Activated naive CD4-positive, alpha-beta T cell treated with anti-CD3 and anti-CD28 coated beads, Interleukin-2, amount 10 ng/mL, durations not matched to agents 7 days and 5 days (primary cell): ENCODE measurements at places on chromosomes 4 and X.

DNA sequence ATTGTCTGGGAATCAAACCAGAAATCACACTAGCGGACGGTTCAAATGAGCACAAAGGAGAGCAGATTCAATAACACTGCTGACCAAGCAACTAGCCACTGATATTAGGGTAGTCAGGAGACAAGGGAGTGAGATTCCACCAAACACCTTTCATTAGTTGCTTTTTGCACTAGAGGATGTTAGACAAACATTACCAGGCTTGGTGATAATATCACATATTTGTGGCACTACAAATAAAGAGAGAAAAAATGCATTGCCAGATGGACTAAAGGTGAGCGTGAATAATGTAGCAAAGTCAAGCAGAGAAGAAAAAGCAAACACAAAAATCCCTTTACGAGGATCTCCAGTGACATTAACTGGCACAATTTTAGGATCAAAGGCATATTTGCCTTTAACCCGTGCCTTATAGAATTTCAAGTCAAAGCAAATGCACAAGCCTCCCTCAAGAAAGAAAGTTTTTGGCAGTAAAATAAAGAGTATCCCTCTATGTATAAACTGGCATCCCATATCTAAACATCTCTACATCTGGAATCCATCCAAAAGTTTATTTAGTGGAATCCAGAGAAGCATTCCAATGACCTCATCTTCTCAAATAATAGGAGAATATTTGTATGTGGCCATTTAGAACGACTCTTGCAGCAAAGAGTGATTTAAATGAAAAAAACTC, 290.9 kb downstream of the KCTD8 start:
- no peaks in the 10 kb centered on the region for H3K36me3 ChIP-seq
- H3K4me1 ChIP-seq = no peaks in the 10 kb centered on the region
- no peaks in the 10 kb centered on the region for H3K27me3 ChIP-seq
- no peak for DNase-seq

DNA sequence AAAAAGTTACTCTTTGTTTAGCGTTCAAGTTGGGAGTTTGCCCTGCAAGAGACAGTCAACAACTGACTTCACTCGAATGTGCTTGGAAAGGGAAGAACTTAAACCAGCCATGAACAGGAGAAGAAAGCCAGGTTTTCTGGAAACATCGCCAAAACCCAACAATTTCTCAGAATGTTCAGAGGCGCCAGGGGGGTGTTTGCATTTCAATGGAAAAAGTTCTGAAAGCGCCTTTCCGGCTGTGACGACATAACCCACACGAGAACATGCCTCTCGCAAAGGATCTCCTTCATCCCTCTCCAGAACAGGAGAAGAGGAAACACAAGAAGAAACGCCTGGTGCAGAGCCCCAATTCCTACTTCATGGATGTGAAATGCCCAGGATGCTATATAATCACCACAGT, 78.1 kb upstream of the ADGRA3 start:
- no peaks in the 10 kb centered on the region for H3K27me3 ChIP-seq
- no peak for DNase-seq
- H3K36me3 ChIP-seq = no peaks in the 10 kb centered on the region
- H3K27ac ChIP-seq = no peak overlapping the region

DNA sequence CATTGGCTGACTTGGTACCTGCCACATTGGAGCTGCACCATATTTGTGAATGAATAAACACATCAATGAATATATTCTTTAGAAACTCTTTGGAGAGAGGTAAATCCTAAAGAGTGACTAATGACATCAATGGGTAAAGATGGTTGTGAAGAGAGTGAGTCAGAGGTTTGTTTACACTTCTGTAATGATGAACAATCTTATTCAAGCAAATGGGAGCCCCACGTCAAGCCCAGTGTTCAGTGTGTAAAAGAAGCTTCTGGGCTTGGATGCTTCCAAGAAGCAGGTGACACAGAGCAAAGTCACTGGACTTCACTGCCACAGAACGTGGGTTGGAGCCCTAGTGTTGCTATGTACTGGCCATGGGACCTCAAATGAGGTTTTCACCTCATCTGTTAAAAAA, 319.0 kb downstream of the STK32B start:
- DNase-seq = no peak
- H3K36me3 ChIP-seq = no peaks in the 10 kb centered on the region
- no peak overlapping the region for H3K27ac ChIP-seq

- H3K27ac ChIP-seq = no peak overlapping the region
- H3K27me3 ChIP-seq = no peaks in the 10 kb centered on the region
- H3K4me3 ChIP-seq = no peak overlapping the region
- no peaks in the 10 kb centered on the region for H3K4me1 ChIP-seq
These were observed 247.2 kb upstream of the EPHA5 start for GRCh38 chr4:65917486-65917885.

DNA sequence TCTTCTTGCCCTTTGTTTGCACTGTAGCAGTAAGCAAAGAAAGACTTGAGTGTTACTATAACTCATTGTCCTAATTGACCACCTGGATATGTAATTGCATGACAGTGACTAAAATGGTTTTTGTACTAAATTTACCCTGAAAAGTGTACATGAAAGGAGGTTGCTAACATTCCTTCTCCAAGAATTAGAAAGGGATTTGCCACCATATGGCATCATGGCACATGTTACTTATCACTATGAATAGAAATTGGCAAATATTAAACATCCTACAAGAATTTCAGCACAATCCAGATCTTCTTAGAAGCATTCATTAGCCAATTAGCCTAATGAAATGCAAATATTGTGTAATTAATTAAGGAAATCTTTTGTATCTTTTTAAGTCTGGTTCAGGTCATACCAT, 834.2 kb downstream of the STPG2 start:
- no peak for DNase-seq
- H3K27ac ChIP-seq = no peak overlapping the region
- H3K4me3 ChIP-seq = no peak overlapping the region

DNA sequence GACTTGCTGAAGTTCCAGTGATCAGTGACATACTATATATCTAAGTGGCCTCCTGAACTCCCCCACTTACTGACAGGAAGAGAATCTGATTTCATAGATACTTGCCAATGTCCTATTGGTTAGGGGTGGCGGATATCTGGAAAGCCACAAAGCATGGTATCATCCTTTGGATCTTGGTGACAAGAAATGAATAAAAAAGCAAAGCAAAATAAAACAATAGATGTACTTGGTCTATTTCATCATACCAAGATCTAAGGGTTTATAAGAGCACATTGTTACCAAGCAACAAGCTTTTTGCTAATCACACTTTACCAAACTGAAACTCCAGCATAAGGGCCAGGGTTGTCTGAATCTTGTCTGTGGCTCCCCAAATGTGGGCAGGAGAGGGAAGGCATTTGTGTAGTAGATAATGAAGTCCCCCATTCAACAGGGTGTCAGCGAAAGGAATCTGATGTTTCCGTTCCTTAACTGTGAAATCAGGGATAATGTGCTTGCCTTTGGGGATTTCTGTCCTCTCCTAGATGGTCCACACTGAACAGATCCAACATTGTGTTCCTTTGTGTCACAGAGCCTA, 125.0 kb upstream of the SMIM10 start:
- H3K27ac ChIP-seq = no peak overlapping the region
- H3K4me3 ChIP-seq = no peak overlapping the region
- no peaks in the 10 kb centered on the region for H3K4me1 ChIP-seq

- H3K36me3 ChIP-seq = no peaks in the 10 kb centered on the region
- no peak overlapping the region for H3K27ac ChIP-seq
- H3K27me3 ChIP-seq = peaks cover 31% of the 10 kb centered on the region
These were observed 81.5 kb downstream of the SHROOM2 start for GRCh38 chrX:9867753-9868152.

DNA sequence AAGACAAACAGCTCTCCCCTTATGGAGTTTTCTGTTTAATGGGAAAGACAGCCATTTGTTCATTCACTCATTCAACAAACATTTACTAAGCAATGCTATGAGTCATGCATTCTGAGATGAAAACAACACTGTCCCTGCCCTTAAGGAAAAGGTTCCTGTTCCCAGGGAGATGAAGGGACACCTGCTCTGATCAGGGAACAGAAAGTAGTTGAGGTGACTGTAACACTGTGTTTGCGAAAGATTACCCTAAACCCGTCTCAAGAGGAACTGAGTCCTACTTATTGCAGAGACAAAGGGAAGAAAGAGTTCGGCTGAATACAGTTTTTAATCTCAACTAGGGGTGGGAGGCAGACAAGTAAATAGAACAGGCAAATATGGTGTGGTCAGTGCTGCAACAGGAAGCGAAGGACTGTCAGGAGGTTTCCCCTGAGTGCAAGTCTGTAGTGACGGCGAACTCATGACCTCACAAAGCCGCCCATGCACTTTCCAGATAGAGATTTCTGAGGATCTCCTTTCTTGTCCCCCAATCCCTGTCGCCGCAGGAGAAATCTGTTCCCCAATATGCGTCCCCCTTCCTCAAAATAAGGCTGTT, 712 bp downstream of the STX18 start:
- peaks cover 45% of the 10 kb centered on the region for H3K4me1 ChIP-seq
- no peaks in the 10 kb centered on the region for H3K27me3 ChIP-seq
- peak overlapping the region; percentile 93 for H3K27ac ChIP-seq

GRCh38 chr4:115278830-115279229, 165.4 kb upstream of the NDST4 start:
- no peak overlapping the region for H3K27ac ChIP-seq
- no peaks in the 10 kb centered on the region for H3K27me3 ChIP-seq
- H3K4me3 ChIP-seq = no peak overlapping the region
- no peaks in the 10 kb centered on the region for H3K36me3 ChIP-seq

DNA sequence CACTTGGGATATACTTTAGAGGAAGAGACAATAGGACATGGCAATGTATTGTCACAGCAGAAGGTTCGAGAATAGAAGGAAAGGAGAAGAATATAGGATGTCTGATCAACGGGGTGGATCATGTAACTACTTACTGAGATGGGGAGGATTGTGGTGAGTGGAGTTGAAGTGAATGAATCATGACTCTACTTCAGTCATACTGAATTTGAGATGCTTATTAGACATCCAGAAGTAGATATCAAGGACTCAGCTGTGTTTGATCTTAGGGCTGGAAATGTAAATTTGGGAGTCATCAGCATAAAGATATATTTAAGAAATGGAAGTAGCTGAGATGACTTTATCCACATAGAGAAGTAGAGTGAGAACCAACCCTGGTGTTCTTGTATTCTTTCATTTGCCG, 29.1 kb upstream of the DHX15 start:
- no peaks in the 10 kb centered on the region for H3K36me3 ChIP-seq
- H3K4me3 ChIP-seq = no peak overlapping the region
- H3K27ac ChIP-seq = no peak overlapping the region

DNA sequence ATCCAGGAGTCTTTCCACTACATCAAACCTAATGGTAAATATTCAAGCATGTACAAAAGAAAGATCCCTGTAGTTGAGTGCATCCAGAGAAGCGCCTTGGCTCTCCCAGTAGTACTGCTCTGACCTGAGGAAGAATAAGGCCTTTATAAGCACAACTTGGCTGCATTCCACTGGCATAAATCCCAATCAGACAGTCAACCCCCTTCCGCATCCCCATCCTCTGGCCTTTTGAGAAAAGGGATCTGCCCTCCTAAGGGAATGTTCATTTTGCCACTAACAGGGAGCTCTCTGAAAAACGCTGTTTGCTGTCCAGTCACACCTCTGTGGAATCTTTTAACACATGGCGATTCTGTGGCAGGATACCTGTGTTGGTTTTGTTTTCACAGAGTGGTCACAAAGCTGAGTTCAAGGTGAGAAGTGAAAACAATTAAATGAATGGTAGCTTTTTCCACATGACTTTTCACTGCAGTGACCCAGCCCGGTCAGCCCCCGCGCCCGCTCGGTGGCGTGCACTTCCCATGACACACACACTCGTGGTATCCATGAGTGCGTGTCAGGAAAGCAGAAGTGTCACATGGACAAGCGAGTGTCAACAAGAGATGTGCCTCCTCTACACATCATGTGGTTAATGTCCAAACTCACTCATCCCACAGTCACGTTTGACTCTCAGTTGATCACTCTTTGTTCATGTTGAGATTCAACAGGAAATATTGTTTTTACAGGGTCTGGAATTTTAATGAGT, 112.2 kb upstream of the ENPP6 start:
- DNase-seq = no peak
- H3K36me3 ChIP-seq = no peaks in the 10 kb centered on the region
- H3K27ac ChIP-seq = no peak overlapping the region

- H3K36me3 ChIP-seq = no peaks in the 10 kb centered on the region
- no peak for DNase-seq
- H3K4me3 ChIP-seq = no peak overlapping the region
- no peaks in the 10 kb centered on the region for H3K4me1 ChIP-seq
- no peak overlapping the region for H3K27ac ChIP-seq
These were observed 95.9 kb upstream of the RPS6KA3 start for GRCh38 chrX:20362268-20363267.

GRCh38 chrX:63754860-63755579, 30.0 kb downstream of the ARHGEF9 start:
- H3K27ac ChIP-seq = peak overlapping the region; percentile 93
- H3K4me3 ChIP-seq = peak overlapping the region; percentile 92
- peak; percentile 91 for DNase-seq
- no peaks in the 10 kb centered on the region for H3K27me3 ChIP-seq

DNA sequence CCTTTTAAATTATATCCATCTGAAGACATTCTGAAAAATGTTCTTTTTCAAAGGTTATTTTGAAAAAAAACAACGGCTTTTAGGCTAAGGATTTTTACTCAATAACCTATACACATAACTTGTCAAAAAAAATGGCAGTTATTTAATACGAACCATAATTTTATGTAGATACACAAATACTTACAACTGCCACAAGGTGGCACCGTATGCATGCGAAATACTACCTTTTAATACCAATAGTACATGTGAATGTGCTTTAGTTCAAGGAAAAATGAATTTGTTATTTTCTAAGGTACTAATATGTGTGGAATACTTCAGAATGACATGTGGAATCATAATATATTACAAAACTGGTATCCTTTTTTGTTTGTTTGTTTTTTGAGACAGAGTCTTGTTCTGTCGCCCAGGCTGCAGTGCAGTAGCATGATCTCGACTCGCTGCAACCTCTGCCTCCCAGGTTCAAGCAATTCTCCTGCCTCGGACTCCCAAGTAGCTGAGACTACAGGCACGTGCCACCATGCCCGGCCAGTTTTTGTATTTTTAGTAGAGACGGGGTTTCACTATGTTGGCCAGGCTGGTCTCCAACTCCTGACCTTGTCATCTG, 4.6 kb upstream of the MAD2L1 start:
- peaks cover 29% of the 10 kb centered on the region for H3K4me1 ChIP-seq
- peaks cover 3% of the 10 kb centered on the region for H3K36me3 ChIP-seq
- H3K27me3 ChIP-seq = no peaks in the 10 kb centered on the region
- peak overlapping the region; percentile 14 for H3K27ac ChIP-seq
- peak; percentile 70 for DNase-seq

DNA sequence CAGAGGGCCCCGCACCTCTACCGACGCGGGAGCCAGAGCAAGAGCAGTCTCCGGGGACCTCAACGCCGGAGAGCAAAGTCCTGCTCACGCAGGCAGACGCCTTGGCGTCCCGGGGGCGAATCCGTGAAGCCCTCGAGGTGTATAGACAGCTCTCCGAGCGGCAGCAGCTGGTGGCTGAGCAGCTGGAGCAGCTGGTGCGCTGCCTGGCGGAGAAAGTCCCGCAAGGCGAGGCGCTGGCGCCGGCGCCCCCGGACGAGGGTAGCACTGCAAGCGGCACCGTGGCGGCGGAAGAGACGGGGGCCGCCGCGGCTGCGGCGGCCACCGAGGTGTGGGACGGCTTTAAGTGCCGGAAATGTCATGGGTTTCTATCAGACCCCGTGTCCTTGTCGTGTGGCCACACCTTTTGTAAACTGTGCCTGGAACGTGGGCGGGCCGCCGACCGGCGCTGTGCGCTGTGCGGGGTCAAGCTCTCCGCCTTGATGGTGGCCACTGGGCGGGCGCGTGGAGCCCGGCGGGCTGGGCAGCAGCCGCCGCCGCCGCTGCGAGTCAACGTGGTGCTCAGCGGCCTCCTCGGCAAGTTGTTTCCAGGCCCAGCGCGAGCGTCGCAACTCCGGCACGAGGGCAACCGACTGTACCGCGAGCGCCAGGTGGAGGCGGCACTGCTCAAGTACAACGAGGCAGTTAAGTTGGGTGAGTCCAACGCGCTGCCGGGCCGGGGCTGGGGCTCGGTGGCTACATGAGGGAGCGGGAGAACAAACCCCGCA, 672 bp downstream of the LONRF3 start:
- peaks cover 17% of the 10 kb centered on the region for H3K4me1 ChIP-seq
- peak overlapping the region; percentile 79 for H3K4me3 ChIP-seq
- no peaks in the 10 kb centered on the region for H3K36me3 ChIP-seq
